ENCODE measurements at places on chromosomes 16 and 17.

DNA sequence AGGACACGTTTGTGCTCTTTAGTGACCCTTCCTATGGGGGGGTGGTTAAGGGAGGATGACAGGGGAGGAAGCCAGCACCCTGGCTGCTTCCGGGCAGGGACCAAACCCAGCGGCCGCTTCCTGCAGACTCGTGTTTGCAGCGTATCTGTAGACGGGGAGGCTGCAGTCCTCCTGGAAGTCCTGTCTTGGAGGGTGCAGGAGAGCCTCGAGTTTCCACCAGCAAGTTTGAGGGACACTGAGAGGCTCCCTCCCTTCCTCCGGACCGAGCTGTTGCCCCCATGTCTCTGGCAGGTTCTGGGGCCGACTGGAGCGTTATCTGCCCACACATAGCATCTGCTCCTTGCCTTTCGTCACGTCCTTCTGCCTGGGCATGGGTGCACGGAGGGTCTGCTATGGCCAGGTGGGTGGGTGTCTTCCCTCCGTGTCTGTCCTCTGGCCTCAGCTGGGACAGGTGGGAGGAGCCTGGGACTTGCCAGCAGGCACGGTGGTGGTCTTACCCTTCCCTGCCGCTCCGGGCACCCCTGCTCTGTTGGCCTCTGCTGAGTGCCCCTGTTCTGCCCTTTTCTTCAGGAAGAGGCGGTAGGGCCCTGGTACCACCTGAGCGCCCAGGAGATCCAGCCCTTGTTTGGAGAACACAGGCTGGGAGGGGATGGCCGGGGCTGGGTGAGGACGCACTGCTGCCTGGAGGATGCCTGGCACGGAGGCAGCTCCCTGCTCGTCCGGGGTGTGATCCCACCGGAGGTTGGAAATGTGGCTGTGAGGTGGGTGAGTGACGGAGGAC is 8.8 kb downstream of the ENGASE start:
- DNase-seq = no peak

- DNase-seq = no peak
These were observed 27.4 kb downstream of the COPZ2 start for GRCh38 chr17:48010193-48010592.

DNA sequence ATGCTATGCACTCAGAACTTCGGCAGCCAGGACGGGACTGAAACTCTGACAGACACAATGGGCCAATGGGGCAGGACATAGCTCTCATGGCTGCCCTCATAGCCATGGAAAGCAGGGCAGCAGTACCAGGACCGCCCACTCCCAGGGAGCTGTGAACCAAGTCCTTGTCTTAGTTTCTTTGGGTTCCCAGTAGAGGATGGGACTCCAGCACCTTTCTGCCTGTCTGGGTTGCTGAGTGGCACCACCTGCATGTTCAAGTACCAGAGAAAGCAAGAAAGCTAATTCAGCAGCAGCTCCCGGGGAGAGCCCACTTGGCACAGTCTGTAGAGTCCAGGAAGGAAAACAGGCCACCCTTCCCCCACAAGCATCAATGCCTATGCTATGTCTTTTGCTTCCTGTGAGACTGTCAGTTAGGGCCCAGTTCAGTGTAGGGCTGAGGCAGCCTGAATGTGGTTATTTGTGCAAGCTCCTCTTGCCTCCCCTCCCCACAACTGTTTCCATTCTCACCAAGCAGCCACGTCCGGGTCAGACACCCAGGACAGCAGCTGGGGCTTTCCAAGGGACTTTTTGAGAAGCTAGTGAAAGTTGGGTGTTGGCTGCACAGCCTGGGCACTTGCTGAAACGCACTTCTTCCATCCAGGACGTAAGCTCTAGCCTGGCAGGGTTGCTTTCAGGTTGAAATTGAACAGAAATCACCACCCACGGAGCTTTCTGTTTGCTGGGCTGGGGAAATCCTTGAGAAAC is 7.8 kb downstream of the SUPT4H1 start:
- DNase-seq = no peak

DNA sequence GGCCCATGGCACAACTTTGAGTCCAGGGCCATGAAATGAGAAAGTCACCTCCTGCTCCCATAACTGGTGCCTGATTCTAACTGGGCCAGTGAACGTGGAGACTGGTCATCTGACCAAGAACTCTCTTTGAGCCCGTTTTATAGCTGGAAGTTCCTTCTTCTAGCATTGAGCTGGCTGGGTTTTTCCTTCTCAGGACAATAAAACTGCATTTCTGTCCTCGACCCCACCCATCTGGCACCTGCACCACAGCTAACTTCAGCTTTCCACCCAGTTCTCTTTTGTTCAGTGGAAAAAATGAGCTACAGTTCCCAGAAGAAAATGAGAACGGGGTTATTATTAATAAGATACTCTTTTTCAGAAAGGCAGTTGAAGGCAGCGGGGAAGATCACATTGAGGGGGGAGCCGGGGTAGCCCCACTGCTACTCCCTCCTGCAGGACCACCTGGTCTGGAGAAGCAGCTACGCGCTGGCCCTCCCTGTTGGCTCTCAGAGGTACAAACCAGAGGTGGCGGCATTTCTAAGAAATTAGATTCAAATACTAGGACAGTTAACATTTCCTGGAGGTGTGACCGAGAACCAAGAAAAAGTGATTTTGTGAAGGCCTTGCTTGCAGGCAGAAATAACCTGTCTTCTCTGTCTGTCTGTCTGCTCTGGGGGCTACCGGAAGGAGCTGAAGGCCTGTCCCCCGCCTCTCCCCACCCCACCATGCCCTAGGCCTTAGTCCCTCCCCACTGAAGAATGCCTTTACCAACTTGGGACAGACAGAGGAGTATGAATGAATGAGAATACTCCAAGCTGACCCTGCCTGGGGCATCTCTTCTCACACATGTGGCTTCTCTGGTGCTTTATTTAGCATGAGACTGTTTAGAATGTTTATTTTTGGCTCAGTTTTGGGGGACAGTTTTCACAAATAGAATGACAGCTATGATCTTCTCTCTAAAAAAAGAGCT is 123.9 kb downstream of the XYLT1 start:
- no peak for DNase-seq

DNA sequence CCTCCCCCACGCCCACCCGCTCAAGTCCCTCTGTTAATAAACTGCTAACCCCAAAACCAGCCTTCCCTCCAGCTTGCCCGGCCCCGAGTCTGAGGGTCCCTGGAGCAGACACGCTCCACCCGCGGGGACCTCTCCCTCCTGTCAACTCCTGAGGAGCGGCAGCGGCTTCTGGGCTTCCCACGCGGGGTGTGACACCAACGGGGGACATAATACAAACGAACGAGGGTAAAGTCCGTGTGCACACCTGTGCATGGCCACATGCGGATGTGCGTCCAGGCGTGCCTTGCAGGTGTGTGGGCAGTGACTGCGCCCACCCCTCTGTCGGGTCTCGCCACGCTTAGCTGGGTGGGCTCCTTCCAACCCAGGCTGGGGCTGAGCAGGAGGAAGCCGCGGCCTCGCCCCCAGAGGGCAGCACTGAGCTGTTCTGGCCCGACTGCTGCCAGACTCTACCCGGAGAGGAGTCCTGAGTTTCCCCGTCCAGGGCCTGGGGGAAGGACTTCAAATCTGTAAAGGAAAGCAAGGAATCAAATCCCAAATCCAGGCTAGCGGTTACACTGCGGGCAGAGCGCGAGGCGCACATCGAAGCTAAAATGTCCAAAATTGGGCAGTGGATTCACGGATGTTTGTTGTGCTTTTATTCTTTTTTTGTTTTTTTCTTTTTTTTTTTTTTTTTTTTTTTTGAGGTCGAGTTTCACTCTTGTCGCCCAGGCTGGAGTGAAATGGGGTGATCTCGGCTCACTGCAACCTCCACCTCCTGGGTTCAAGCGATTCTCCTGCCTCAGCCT is 24.2 kb upstream of the KRT17 start:
- no peak for DNase-seq

DNA sequence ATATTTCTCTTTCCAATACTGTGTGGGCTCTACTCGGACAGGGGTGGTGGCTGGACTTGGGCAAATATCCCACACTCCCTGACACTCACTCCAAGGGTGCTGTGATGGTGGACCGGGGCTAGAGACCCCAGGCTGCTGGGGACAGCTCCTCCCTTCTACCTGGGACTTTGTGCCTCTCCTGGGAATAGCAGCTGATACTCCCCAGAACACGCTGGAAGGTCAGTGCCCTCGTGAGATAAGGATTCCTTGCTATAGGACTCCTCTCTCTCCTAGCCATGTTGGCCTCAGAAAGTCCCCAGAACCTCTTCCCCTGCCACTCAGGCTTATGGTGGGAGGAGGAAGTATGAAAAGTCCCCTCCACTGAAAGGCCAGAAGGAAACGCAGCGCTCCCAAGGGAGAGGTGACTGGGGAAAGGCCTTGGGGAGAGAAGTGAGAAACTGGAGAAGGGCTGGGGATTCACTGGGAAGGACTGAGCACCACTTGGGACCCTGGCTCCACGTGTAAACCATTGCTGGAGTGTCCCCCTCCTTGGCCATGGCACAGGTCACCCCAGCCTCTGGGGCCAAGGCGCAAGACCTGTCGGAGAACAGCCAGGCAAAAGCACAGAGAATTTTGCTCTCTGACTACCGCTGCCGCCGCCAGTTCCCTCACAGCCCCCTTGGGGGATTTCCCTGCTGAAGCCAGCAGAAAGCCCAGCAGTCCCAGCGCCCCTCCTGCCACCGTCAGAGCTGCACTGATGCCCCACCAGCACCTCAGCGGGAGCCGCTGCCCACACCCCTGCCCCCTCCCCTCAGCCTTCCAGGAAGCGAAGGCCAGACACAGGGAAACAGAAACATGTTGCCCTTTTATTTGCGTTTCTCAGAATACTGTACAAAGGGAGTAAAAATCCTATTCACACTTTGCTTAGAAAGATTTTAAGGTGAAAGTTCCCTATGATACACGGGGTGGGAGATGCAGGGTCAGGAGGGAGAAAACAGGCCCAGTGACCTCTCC is 2.1 kb upstream of the GSDMB start:
- no peak for DNase-seq

DNA sequence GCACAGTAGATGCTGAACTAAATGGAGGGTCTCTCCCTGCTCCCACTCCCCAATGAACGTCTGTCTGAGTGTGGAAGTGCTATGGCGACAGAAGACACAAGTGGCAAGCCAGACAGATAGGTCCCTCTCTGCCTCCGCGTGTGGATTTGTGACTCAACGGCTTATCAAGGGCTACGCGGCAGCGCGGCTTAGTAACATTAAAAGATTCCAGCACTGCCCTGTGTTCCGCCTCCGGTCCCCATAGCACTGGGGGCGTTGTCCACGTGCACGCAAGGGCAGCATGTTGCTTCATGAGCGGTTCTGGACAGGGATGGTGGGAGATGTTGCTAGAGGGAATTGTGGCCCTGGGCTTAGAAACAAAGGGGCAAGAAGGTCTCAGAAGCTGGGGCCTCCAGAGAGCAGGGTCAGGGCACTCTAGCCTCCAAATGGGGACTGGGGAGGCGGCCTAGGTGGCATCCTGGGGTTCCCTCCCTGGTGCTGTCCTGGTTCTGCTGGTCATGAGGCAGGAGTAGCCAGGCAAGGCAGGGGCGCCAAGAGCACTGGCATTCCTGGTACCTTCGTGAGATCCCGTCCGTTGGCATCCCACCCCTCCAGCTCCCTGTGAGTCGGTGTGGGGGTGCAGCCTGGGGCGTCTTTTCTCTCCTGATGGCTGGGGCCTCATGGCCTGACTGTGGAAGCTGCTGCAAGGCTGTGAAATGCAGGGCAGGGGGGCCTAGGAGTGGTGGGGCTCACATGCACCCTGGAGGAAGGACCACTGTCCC is 9.1 kb downstream of the CRHR1 start:
- DNase-seq = no peak

GRCh38 chr17:42508426-42509165 is 27.4 kb upstream of the NAGLU start:
- no peak for DNase-seq

DNA sequence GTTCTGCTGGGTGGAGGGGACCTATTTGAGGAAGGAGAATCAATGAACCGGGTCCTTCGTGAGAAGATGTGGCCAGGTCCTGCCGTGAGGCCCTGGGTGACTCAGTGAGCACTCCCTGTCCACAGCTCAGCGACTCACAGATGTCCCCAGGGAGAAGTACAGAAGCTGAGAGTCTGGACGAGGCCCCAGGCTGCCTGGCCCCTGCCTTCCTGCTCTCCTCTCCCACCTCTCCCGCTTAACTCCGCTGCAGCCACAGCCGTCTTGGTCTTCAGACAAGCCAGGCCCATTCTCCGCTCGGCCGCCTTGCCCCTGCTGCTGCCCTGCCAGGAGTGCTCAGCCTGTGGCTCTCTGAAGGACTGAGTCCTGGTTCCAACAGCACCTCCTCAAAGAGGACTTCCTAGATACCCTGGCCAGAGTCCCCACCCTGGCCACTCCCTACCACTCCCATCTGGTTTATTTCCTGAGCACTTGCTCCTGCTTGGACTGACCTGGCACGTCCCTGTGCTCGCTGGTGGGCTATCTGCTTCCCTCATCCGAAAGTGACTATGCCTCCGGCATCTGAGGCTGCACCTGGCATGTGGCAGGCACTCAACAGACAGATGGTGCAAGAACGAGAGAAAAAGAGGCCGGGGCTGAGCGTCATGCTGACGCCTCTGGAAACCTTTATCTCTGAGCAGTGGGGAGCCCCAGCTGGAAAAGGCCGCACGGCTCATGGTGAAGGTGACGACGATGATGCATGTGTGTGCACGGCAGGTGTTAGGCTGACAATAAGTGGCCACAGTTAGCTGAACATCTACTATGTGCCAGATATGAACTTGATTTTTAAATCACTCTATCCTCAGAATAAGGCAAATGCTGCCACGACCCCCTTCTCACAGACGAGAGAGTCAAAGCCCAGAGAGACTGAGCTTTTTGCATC is 9.2 kb upstream of the TNFRSF13B start:
- DNase-seq = no peak

- no peak for DNase-seq
These were observed 38.8 kb upstream of the HOXB13 start for GRCh38 chr17:48767263-48767774.

DNA sequence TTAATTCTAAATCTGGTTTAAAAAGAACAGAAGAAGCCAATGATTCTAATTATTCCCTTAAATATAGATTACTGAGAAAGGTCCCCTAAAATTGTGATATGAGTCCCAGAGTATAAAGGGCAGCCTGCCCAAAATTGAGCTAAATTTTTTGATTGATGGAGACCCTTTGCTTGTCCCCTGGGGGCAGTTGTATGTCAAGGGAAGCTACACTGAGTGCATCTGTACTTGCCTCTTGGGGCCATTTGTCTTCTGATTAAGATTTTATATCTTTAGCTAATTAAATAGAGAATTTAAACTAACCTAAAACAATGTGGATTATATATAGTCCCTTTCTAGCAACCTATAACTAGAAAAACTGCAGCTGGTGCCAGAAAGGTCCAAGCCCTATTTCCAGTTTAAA is 12.6 kb downstream of the BLMH start:
- DNase-seq = no peak

- no peak for DNase-seq
These were observed 65.9 kb downstream of the TANGO6 start for GRCh38 chr16:68909099-68909733.

- no peak for DNase-seq
These were observed 53.9 kb upstream of the ACSF3 start for GRCh38 chr16:89039756-89040155.

DNA sequence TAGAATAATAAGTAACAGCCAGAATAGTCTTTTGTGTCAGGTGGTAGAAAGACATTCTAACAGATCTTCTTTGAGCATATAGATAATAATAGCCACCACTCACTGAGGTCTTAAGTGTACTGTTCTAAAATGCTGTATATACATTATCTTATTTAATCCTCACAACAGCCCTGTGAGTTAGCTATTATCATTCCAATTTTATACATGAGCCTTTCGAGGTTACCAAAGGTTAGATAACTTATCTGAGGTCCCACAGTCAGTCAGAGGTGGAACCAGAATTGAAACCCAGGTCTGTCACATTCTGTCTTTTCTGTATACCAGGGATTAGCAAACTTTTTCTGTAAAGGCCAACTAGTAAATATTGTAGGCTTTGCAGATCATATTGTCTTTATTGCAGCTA is 23.2 kb downstream of the REXO5 start:
- DNase-seq = no peak

Measured in HS-27A (cell line).